ENCODE measurements at places on chromosomes 13 and 19. TPM values are rescaled to one million over a fixed set of nuclear protein-coding genes. Genes with fewer than 3 reads are reported as not detected.

KIR3DL1 gene
- not detected for total RNA-seq

FAM216B gene
- 0.05 TPM for total RNA-seq

DHDH gene
- total RNA-seq: 0.28 TPM

CEACAM5 gene
- total RNA-seq: 0.09 TPM

PRR19 gene
- 0.42 TPM for total RNA-seq

ZNF730 gene
- 4.4 TPM for total RNA-seq

GPR12 gene
- total RNA-seq: not detected

MCEMP1 gene
- total RNA-seq: 0.28 TPM

ZNF682 gene
- total RNA-seq: 4.7 TPM

ZNF823 gene
- total RNA-seq: 8.6 TPM

KIR2DL1 gene
- not detected for total RNA-seq

TRAPPC6A gene
- total RNA-seq: 37.9 TPM

CYP2S1 gene
- 0.99 TPM for total RNA-seq

IGFL2 gene
- total RNA-seq: 0.61 TPM

VSIG10L gene
- total RNA-seq: 0.42 TPM

CGB5 gene
- 0.19 TPM for total RNA-seq

XPO4 gene
- 13.2 TPM for total RNA-seq

ZNF844 gene
- total RNA-seq: 4.6 TPM

CLEC17A gene
- 1.2 TPM for total RNA-seq

APOC1 gene
- total RNA-seq: 85.6 TPM

ERVK3-1 gene
- total RNA-seq: 55.2 TPM

COL5A3 gene
- total RNA-seq: 1.6 TPM

AXL gene
- 11.9 TPM for total RNA-seq

IFNL3 gene
- not detected for total RNA-seq

ZAR1L gene
- not detected for total RNA-seq

NLRP7 gene
- total RNA-seq: 0.19 TPM

FFAR3 gene
- 0.33 TPM for total RNA-seq

GPR183 gene
- 32.4 TPM for total RNA-seq

CHMP2A gene
- total RNA-seq: 75.4 TPM

MISP gene
- 0.57 TPM for total RNA-seq

SULT2A1 gene
- not detected for total RNA-seq

TMEM205 gene
- total RNA-seq: 54.5 TPM

GGN gene
- total RNA-seq: not detected

FAAP24 gene
- 1.8 TPM for total RNA-seq

SLC46A3 gene
- 12.5 TPM for total RNA-seq

ZNF580 gene
- total RNA-seq: 6.4 TPM

GTF2F1 gene
- 37.9 TPM for total RNA-seq

NALCN gene
- total RNA-seq: 0.28 TPM

ZNF578 gene
- 1.6 TPM for total RNA-seq

HCST gene
- 50.7 TPM for total RNA-seq

ZNF69 gene
- 5.1 TPM for total RNA-seq

VMAC gene
- 5.9 TPM for total RNA-seq

FUT1 gene
- 0.52 TPM for total RNA-seq

ANGPTL8 gene
- total RNA-seq: not detected

ZNF433 gene
- total RNA-seq: 2.0 TPM

CKM gene
- 2.3 TPM for total RNA-seq

RPL13A gene
- 3,666 TPM for total RNA-seq

C19orf85 gene
- total RNA-seq: not detected

KLK15 gene
- not detected for total RNA-seq

IL27RA gene
- 37.6 TPM for total RNA-seq

Data from thymus (tissue), 14 donors.